ENCODE measurements at places on chromosomes 12 and 14.

- no peak for DNase-seq
Observed at GRCh38 chr14:69980457-69981425, 101.5 kb downstream of the SMOC1 start.

- DNase-seq: no peak
Observed at GRCh38 chr12:123546281-123546680, 12.8 kb upstream of the RILPL1 start.

GRCh38 chr12:99049774-99050173 is 404.7 kb downstream of the APAF1 start:
- no peak for DNase-seq

DNA sequence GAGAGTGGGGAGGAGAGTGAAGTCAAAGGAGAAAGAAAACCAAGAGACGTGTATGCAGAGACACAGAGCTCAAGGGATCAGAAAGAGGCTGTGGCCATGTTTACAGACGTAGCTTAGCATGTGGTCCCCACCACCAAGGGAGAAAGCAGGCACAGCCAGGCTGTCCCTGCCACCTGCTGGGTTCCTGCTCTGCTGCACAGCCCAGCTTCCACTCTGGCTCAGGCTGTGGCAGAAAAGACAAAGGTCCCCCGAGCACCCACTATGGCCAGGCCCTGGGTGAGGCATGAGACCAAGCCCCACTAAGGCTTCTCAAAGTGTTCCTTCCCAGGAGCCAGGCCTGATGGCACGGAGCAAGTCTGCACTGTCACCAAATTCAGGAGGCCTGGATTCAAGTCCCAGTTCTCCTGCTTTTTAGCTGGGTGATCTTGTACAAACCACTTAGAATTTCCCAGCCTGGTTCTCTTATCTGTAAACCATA is 25.9 kb upstream of the COL2A1 start:
- DNase-seq: no peak

DNA sequence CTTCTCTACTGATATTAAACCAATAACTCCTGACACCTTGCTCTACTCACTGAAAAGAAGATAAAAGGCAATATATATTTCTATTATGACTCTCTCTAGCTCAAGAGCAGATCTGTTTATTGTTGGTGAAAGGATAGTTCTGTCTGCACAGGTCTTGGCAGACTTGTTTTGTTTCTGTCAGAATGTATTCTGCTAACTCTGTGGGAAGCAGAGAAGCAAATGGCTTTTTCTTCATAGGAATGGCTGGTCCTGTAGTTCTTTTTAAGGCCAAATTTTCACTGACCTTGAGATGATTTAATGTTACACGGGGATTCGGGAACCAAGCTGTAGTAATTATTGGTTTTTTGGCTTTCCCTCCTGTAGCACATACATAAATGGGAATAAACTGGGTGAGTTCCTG is 512.1 kb downstream of the DIO2 start:
- no peak for DNase-seq

DNA sequence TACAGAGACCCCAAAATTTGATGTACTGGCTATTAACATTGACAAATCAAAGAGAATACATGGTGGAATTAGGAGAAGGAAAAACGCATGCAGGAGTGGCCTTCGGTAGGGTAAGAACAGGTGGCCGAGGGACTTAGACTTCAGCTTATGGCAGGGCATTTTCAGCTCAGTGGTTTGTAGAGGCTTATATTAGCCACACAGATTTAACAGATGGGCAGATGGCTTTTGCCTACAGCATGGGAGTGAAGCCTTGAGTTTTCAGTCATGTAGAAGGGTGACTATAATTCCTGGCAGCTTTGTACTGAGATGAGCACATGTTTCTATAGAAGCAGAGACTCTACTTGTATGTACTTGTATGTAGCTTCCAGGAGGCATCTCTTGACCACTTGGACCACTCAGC is 40.9 kb upstream of the PLEKHA5 start:
- no peak for DNase-seq

DNA sequence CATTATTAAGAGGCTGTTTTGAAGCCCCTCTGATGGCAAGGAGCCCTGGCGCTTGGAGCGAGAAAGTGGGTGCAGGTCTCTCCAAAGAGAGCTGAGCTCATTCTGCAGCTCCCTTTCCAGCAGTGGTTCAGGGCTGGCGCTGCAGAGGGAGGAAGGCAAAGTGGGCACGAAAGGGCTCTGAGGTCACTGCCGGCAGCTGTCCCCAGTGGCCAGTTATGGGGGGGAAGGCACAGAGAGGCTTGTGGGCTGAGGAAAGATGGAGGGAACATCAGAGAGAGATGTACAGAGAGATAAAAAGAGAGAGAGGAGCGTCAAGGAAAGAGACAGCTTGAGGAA is 75.2 kb upstream of the TBX5 start:
- no peak for DNase-seq

GRCh38 chr12:50066402-50066801 is 9.0 kb downstream of the ASIC1 start:
- DNase-seq: no peak

GRCh38 chr12:43151441-43151981 is 400.5 kb downstream of the ADAMTS20 start:
- no peak for DNase-seq

GRCh38 chr12:121439715-121440114 is 39.8 kb downstream of the RNF34 start:
- DNase-seq: no peak

- DNase-seq: no peak
Observed at GRCh38 chr14:60722107-60722356, 2.1 kb downstream of the SIX4 start.

DNA sequence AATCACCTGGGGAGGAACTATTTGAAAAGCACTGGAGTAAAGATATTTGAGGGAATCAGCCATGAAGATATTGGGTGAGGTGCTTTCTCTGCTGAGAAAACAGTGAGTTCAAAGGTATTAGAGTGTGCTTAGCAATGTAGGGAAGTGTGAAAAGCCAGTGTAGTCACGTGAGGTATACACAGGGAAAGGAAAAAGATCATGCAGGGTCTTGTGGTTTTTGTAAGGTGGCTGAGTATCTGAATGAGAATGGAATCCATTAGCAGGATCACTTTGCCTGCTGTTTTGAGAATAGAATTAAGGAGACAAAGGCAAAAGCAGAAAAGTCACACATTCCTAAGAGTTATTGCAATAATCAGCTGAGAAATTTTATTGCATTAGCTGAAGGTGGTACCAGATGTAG is 193.0 kb downstream of the PIK3C2G start:
- DNase-seq: no peak

DNA sequence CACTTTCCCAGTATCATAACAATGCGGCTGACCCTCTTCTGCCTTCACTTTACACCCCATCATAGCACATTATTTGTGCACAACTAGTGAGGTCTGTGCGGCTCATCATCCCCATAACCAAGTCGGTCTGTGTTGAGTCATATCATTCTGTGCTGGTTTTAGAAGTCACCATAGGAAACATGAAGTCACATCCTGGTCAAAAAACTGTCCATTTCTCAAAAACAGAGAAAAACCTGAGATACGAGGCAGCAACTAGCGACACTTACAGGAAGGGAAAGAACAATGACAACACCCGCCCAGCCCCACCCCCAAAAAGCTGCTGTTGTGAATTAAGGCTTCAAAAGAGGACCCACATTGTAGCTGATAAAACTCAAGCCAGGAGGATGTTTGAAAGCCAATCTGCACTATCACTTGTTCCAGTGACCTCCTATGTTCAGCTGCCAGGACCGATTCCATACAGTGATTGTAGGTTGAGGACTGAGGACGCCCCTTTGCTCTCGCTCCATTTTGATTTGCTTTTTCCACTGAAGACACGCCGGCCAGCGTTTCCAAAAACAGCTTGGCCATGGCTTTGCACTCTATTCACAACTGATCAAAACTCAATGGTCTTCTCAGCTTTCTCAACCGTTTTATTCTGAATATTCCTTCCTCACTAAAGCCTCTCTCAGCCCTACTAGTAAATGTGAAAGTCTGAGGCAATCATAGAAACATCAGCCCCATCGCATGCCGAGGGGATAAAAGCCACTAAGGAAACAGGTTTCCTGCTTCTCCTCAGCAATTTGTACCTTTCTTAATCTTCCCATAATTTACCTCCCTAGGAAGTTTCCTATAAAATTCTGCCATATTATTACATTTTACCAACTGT is 87.5 kb downstream of the DUSP16 start:
- peak; percentile 47 for DNase-seq
